ENCODE measurements at places on chromosomes 5 and 9. TPM values are rescaled to one million over a fixed set of nuclear protein-coding genes. Genes with fewer than 3 reads are reported as not detected.

The CBY3 gene
- not detected for total RNA-seq

The FAM53C gene
- total RNA-seq: 24.2 TPM

The CDC25C gene
- total RNA-seq: 4.6 TPM

The IER5L gene
- 31.0 TPM for total RNA-seq

The TGFBR1 gene
- total RNA-seq: 28.7 TPM

The F2RL1 gene
- 2.1 TPM for total RNA-seq

The ORM2 gene
- total RNA-seq: 1.2 TPM

The GTF3C5 gene
- 52.8 TPM for total RNA-seq

GRCh38 chr5:36323926-36324781 lies 22.5 kb upstream of the RANBP3L start:
- H3K27me3 ChIP-seq: no peaks in the 10 kb centered on the region
- no peak for DNase-seq
- no peak overlapping the region for H3K27ac ChIP-seq
- H3K36me3 ChIP-seq: no peaks in the 10 kb centered on the region

- H3K4me1 ChIP-seq: no peaks in the 10 kb centered on the region
- no peak overlapping the region for H3K27ac ChIP-seq
- DNase-seq: no peak
- H3K4me3 ChIP-seq: no peak overlapping the region
- no peaks in the 10 kb centered on the region for H3K36me3 ChIP-seq
Measured at GRCh38 chr9:13427587-13427986, 148.1 kb upstream of the MPDZ start.

GRCh38 chr5:138303372-138303771 lies 28.2 kb downstream of the CDC25C start:
- no peaks in the 10 kb centered on the region for H3K4me1 ChIP-seq
- H3K27me3 ChIP-seq: no peaks in the 10 kb centered on the region
- no peak overlapping the region for H3K4me3 ChIP-seq
- H3K27ac ChIP-seq: no peak overlapping the region

GRCh38 chr5:155406815-155407214 lies 393.3 kb downstream of the KIF4B start:
- H3K4me3 ChIP-seq: no peak overlapping the region
- no peak for DNase-seq
- no peaks in the 10 kb centered on the region for H3K4me1 ChIP-seq
- no peaks in the 10 kb centered on the region for H3K36me3 ChIP-seq
- H3K27me3 ChIP-seq: no peaks in the 10 kb centered on the region

- H3K36me3 ChIP-seq: no peaks in the 10 kb centered on the region
- H3K27ac ChIP-seq: no peak overlapping the region
- H3K27me3 ChIP-seq: no peaks in the 10 kb centered on the region
Measured at GRCh38 chr5:134133188-134133994, 18.9 kb downstream of the TCF7 start.

DNA sequence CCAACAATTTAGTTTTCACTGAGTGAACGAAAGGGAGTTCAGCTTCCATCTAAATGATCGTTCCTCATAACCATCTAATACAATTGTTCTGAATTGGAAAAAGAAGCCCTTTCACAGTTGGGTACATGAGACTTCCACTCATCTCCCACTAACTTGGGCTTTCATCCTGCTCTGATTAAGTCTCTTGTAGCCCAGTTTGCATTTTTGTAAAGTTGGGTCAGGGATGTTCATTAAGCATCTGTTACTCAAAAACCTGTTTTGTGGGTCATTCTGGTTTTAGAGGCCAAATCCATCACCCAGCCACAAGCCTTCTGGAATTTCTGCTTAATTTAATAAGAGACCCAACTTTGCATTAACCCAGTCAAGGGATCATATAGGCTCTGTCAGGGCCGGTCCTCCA lies 385.3 kb downstream of the BNC2 start:
- no peaks in the 10 kb centered on the region for H3K4me1 ChIP-seq
- H3K27ac ChIP-seq: peak overlapping the region; percentile 52
- no peak for DNase-seq
- no peaks in the 10 kb centered on the region for H3K36me3 ChIP-seq
- H3K27me3 ChIP-seq: no peaks in the 10 kb centered on the region
- no peak overlapping the region for H3K4me3 ChIP-seq

GRCh38 chr5:68046445-68046844 lies 169.1 kb upstream of the PIK3R1 start:
- no peaks in the 10 kb centered on the region for H3K36me3 ChIP-seq
- no peaks in the 10 kb centered on the region for H3K4me1 ChIP-seq
- DNase-seq: no peak
- no peak overlapping the region for H3K4me3 ChIP-seq
- no peak overlapping the region for H3K27ac ChIP-seq

DNA sequence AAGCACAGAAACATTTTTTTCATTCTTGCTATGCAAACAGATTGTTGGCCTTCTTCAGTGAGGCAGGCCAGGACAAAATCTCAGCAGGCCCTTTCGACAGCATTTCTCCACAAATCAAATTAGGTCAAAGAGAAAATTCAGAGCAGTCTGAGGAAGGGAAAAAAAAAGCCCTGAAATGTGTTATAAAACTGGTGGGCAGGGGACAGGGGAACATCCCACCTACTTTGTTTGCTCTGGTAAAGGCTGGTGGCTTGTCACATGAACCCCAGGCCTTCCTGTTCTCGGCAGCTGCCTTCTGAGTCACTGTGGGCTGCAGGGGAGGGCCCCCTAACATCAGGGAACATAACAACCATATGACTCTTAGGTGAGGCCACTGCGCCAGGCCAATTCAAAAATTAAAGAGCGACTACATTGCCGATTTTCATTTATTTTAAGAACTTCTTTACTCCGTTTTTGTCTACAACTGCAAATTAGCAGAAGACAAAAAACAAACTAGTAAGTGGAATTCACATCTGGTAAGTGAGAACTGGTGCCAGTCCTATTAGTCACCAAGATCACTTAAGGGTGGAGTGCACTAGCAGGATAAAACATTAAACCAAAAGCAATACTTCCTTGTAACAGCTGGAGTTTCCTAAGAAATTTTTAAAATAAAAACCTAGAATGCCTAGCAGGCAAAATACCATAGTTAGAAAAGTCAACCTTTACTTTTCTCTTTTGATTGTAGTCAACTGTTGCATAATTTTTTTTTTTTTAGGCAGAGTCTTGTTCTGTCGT lies 46.2 kb upstream of the DENND4C start:
- H3K4me1 ChIP-seq: peaks cover 18% of the 10 kb centered on the region
- H3K27me3 ChIP-seq: no peaks in the 10 kb centered on the region
- no peaks in the 10 kb centered on the region for H3K36me3 ChIP-seq
- H3K4me3 ChIP-seq: no peak overlapping the region

- H3K4me3 ChIP-seq: no peak overlapping the region
- H3K36me3 ChIP-seq: no peaks in the 10 kb centered on the region
- H3K27me3 ChIP-seq: no peaks in the 10 kb centered on the region
- DNase-seq: no peak
Measured at GRCh38 chr9:107437716-107438115, 51.9 kb downstream of the KLF4 start.

- H3K4me3 ChIP-seq: no peak overlapping the region
- H3K27ac ChIP-seq: no peak overlapping the region
- no peaks in the 10 kb centered on the region for H3K4me1 ChIP-seq
- no peaks in the 10 kb centered on the region for H3K27me3 ChIP-seq
- no peaks in the 10 kb centered on the region for H3K36me3 ChIP-seq
- DNase-seq: no peak
Measured at GRCh38 chr9:105238302-105238701, 6.1 kb upstream of the SLC44A1 start.

DNA sequence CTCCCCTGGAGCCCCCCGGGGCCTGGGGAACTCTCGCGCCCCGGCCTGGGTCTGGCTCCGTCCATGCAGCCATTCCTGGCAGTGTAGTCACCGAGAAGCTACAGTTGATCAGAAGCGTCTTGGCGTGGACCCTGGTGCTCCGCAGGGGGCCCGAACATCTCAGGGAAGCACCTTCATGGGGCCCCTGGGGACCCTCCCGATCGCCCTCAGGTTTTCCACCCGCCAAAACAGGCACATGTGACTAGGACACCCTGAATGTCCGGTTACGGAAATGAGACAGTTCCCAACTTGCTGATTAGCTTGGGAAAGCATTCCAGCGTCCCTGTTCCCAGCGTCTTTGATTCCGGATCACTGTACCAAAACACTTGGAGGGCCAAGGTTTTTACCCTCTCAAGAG lies 472 bp downstream of the FBXO4 start:
- no peaks in the 10 kb centered on the region for H3K27me3 ChIP-seq
- peak overlapping the region; percentile 90 for H3K27ac ChIP-seq
- peak; percentile 31 for DNase-seq

DNA sequence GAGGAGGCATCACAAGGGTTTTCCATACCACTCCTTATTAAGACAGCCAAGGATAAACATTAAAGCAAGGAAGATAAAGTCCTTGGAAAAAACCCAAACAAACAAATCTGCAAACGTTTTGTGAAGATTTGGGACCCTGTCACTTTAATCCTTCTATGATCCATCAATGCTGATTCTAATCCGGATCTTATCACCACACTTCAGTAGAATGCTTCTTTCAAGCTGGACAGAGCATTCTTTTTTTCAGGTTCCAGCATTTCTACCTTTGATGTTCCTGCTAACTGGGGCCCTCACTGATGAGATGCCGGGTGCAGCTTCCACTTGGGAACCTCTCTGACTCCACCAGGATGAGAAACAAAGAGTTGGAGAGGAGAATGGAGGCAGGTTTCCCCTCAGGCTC lies 132.8 kb upstream of the SHB start:
- no peak for DNase-seq
- no peak overlapping the region for H3K27ac ChIP-seq
- no peak overlapping the region for H3K4me3 ChIP-seq
- no peaks in the 10 kb centered on the region for H3K27me3 ChIP-seq

DNA sequence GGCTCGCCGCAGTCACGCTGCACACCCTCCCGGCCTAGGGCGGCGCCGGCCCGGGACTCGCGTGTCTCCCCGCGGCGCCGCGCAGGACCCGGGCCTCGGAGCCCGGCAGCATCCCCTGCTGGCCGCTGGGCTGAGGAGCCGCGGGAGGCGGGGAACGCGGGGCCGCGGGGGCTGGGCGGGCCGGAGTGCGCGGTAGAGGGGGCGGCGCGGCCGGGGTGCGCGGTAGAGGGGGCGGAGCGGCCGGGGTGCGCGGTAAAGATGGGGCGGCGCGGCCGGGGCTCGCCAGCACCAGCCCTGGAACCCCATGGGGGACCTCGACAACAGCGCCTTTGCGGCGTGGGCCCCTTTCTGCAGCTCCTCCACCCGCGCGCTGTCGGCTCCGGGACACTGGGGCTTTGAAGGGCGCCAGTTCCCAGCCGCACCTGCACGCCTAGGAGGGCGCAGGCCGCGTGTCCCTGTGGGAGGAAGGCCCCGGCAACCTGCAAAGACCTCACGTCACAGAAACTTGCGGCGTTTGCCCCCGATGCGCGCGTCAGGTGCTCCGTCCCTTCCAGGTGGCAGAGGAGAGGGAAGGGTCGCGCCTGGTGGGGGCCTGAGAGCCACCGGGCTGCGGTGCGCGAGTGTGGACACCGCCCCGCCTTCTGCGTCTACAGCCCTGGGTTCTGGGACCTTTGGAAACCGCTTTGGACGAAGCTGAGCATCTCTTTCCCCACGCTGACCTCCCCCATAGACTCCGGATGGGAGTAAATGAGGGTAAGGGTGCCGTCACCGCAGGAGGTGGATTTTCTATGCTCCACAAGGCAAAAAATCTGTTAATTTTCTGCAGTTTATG lies 49.6 kb downstream of the NSUN2 start:
- no peak overlapping the region for H3K27ac ChIP-seq
- H3K4me1 ChIP-seq: no peaks in the 10 kb centered on the region
- no peak overlapping the region for H3K4me3 ChIP-seq
- no peaks in the 10 kb centered on the region for H3K36me3 ChIP-seq
- H3K27me3 ChIP-seq: no peaks in the 10 kb centered on the region

GRCh38 chr9:18441261-18441660 lies 32.7 kb upstream of the ADAMTSL1 start:
- H3K27me3 ChIP-seq: no peaks in the 10 kb centered on the region
- no peak overlapping the region for H3K4me3 ChIP-seq
- no peaks in the 10 kb centered on the region for H3K4me1 ChIP-seq
- no peaks in the 10 kb centered on the region for H3K36me3 ChIP-seq
- H3K27ac ChIP-seq: peak overlapping the region; percentile 63

GRCh38 chr5:126868338-126869004 lies 91.5 kb downstream of the LMNB1 start:
- no peak overlapping the region for H3K4me3 ChIP-seq
- no peak for DNase-seq
- no peaks in the 10 kb centered on the region for H3K4me1 ChIP-seq
- H3K27ac ChIP-seq: no peak overlapping the region

- H3K4me1 ChIP-seq: no peaks in the 10 kb centered on the region
- H3K36me3 ChIP-seq: no peaks in the 10 kb centered on the region
- H3K27me3 ChIP-seq: no peaks in the 10 kb centered on the region
- no peak overlapping the region for H3K27ac ChIP-seq
Measured at GRCh38 chr5:146109379-146109778, 4.0 kb upstream of the PLAC8L1 start.

- peak overlapping the region; percentile 69 for H3K4me3 ChIP-seq
- no peaks in the 10 kb centered on the region for H3K4me1 ChIP-seq
- no peaks in the 10 kb centered on the region for H3K36me3 ChIP-seq
- H3K27ac ChIP-seq: peak overlapping the region; percentile 56
- H3K27me3 ChIP-seq: no peaks in the 10 kb centered on the region
Measured at GRCh38 chr9:132241840-132242620, 80.2 kb downstream of the NTNG2 start.

- no peak overlapping the region for H3K4me3 ChIP-seq
- H3K36me3 ChIP-seq: no peaks in the 10 kb centered on the region
- no peak overlapping the region for H3K27ac ChIP-seq
- DNase-seq: no peak
- no peaks in the 10 kb centered on the region for H3K4me1 ChIP-seq
- no peaks in the 10 kb centered on the region for H3K27me3 ChIP-seq
Measured at GRCh38 chr9:9996259-9996658, 616.5 kb downstream of the PTPRD start.

DNA sequence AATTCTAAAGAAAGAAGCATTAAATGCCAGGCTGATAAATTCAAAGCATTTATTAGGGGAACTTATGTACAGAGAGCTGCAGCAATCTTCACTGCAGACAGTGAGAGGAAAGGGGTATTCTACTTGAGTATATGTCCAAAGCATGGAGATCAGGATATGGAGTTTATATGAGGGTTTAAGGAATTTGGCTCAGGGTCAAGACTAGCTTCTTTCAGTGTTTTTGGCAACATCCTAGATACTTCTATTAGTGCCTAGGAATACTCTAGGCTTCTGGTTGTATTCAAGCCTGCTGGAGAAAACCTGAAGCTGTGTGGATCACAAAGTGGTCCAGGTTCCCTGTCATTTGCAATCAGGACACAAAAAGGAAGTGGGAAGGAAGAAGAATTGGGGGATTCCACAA lies 194.6 kb downstream of the CETN3 start:
- no peak overlapping the region for H3K4me3 ChIP-seq
- DNase-seq: no peak
- no peaks in the 10 kb centered on the region for H3K27me3 ChIP-seq
